Activated T-helper 1 cell treated with anti-CD3 and anti-CD28 coated beads, Interleukin-12 subunit alpha, Interleukin-12 subunit beta, Interleukin-2, Interleukin-4 antibody, amounts not matched to agents 30 ng/mL and 10 ng/mL and 1 ng/mL, durations not matched to agents 14 hours and 24 hours and 36 hours (primary cell): ENCODE measurements at places on chromosomes 13 and 19. TPM values are rescaled to one million over a fixed set of nuclear protein-coding genes. Genes with fewer than 3 reads are reported as not detected.
A peak's percentile ranks its signal among the peaks of the same experiment; 100 is the strongest.

GRCh38 chr13:34826432-34826831 is 115.6 kb upstream of the NBEA start:
- no peak for DNase-seq
- no peaks in the 10 kb centered on the region for H3K4me1 ChIP-seq
- no peaks in the 10 kb centered on the region for H3K36me3 ChIP-seq
- no peaks in the 10 kb centered on the region for H3K27me3 ChIP-seq

DNA sequence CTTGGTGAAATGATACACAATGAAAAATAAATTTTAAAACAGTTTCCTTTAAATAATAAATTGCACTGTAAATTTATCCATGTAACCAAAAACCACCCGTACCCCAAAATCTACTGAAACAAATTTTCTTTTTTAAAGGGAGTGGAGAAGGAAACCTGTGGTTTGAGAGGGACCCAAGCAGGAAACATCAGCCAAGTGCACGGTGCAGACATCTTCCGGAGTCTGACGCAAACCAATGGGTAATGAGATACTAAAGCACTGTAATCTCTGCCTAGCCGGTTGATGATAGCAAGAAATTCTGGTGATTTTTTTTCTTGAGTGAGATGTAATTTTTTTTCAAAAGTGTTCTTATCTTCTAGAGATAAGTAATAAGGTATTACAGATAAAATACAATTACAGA is 115.4 kb downstream of the ABCC4 start:
- DNase-seq: peak; percentile 48
- H3K4me3 ChIP-seq: peak overlapping the region; percentile 34
- peaks cover 5% of the 10 kb centered on the region for H3K36me3 ChIP-seq

- H3K27me3 ChIP-seq: peaks cover 41% of the 10 kb centered on the region
- H3K36me3 ChIP-seq: no peaks in the 10 kb centered on the region
- H3K27ac ChIP-seq: no peak overlapping the region
- no peak for DNase-seq
- no peaks in the 10 kb centered on the region for H3K4me1 ChIP-seq
Measured at GRCh38 chr19:33295621-33296487, 6.5 kb downstream of the CEBPA start.

DNA sequence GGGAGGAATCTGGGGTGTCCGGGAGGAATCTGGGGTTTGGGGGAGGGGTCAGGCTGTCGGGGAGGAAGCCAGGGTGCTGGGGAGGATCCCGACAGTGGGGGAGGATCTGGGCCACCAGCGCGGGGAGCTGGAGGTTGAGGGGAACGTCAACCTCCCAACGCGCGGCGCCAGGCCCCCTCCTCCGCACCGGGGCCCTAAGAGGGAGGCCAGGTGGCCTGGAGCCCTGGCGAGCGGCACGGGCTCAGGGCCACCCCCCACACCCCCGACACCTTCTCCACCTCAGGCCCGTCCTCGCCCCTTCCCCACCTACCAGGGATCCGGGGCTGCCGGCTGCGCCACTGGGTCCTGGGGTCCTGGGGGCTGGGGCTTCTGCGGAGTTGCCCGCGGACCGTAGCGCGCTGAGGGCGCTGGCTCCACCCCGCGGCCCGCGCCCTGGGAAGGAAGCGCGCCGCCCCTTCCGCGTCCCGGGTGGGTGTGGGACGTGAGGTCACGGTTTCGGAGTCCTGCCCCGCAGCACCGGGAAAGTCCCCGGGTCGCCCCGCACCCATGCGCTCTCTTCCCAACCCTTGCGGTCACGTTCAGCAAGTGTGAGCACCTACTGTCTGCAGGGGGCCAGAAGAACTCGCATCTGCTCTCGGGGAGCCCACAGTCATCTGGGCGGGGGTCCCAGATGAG is at the start of gene TICAM1:
Gene TICAM1 (minus strand): TSS at position 409 of the 675 bp plus-strand sequence. CDS start 13,335 bp downstream, outside the sequence.
- no peaks in the 10 kb centered on the region for H3K27me3 ChIP-seq
- peak within 1 kb of the TSS; percentile 94 for H3K27ac ChIP-seq

DNA sequence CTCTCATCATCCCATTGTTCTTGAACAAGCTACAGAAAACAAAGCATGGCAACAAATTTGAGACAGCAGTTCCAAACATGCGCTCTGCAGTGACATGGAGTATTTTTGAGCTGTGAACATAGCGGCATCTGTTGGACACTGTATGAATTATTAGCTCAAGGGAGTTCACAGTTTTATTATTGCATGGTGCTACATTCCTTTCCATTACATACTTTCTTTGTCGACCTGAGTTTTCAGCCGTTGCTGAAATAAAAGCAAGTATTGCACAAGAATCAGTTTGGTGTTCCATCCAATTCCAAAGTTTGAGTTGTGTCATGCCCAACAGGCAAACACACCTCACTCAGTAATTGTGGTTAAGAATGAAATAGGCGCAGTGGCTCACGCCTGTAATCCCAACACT is 30.1 kb upstream of the METTL21C start:
- H3K4me3 ChIP-seq: no peak overlapping the region
- peaks cover 2% of the 10 kb centered on the region for H3K36me3 ChIP-seq
- no peak for DNase-seq
- H3K4me1 ChIP-seq: peaks cover 13% of the 10 kb centered on the region
- no peak overlapping the region for H3K27ac ChIP-seq

GRCh38 chr13:75369981-75370380 is 112.0 kb downstream of the TBC1D4 start:
- H3K27ac ChIP-seq: no peak overlapping the region
- H3K27me3 ChIP-seq: no peaks in the 10 kb centered on the region
- H3K36me3 ChIP-seq: no peaks in the 10 kb centered on the region
- no peak overlapping the region for H3K4me3 ChIP-seq
- no peak for DNase-seq

DNA sequence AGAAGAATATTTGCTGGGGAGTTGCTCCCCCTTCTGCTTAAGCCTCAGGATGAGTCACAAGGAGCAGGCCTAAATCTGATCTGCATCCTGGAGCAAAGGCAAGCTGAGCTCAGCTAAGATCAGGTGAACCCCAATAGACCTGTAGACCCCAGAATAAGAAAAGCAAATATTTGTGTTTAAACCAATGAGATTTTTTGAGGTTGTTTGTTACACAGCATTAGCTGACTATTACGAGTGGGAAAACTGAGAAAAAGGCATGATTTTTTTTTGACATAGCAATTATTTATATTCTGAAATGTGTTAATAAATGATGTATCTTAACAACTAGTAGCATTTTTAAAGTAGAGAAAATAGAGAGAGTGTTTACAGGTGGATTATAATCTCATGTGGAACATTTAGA is 45.1 kb downstream of the ADGRE3 start:
- no peak overlapping the region for H3K27ac ChIP-seq
- DNase-seq: no peak
- peaks cover 1% of the 10 kb centered on the region for H3K36me3 ChIP-seq
- H3K27me3 ChIP-seq: peaks cover 2% of the 10 kb centered on the region
- H3K4me1 ChIP-seq: no peaks in the 10 kb centered on the region

- H3K27ac ChIP-seq: no peak overlapping the region
- H3K4me3 ChIP-seq: no peak overlapping the region
- no peak for DNase-seq
- no peaks in the 10 kb centered on the region for H3K27me3 ChIP-seq
Measured at GRCh38 chr13:49292742-49293486, 45.2 kb downstream of the CDADC1 start.

DNA sequence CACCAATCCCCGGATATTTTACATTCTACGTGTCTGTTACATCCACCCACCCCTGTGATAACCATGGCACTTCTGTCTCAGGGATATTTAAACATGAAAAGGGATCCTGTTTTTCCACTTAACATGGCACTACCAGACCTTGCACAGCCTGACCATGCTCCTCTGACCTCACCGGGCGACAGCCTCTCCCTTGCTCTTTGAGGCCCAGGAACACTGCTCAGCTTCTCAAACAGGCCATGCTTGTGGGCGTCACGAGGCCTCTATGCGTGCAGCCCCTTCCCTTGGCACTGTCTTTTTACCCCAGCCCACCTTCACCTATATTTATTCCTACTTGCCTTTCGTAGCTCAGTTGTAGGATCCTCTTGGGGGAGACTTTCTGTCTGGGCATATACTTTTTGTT is 385.6 kb downstream of the UQCRFS1 start:
- H3K4me3 ChIP-seq: no peak overlapping the region
- H3K27ac ChIP-seq: no peak overlapping the region
- peaks cover under 1% of the 10 kb centered on the region for H3K27me3 ChIP-seq
- H3K36me3 ChIP-seq: no peaks in the 10 kb centered on the region
- DNase-seq: no peak

DNA sequence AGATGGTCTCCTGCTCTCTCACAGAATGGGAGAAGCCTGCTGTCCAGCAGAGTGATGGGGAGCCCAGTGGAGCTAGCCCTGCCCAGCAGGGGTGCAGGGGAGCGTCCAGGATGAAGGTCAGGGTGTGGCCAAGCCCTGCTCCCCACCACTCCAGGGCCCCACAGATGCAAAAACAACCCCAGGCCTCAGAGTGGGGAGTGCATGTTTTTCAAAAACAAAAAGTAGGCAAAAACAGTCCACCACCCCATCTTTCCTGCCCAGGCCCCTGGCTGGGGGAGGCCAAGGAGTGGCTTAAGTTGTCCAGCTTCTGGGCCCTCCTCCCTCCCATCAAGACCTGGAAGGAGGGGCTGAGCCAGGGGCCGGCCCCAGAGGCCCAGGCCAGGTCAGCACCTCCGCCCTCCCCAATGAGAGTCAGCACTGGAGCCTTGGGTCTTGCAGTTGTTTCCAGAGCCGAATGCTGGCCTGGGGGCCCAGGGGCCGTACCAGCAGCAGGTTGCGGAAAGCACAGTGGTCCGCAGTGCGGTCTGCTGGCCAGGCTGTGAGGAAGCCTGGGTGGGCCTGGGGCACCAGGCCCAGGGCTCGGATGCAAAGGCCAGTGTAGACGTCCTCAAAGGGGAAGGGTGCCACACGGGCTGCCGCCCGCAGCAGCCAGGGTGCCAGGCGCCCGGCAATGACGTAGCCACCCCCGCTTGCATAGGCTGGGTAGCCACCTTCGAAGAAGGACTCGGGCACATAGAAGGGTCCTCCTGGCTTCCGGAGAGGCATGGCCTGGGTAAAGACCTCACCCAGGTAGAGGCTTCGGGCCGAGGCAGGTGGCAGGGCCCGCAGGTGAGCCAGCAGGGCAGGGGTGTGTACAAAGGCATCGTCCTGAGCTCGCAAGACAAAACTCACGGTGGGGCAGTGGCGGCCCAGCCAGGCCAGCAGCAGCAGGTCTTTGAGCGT is 1.7 kb downstream of the B3GNT8 start:
- peaks cover 11% of the 10 kb centered on the region for H3K4me1 ChIP-seq
- H3K27me3 ChIP-seq: no peaks in the 10 kb centered on the region
- no peak for DNase-seq
- peaks cover 17% of the 10 kb centered on the region for H3K36me3 ChIP-seq

DNA sequence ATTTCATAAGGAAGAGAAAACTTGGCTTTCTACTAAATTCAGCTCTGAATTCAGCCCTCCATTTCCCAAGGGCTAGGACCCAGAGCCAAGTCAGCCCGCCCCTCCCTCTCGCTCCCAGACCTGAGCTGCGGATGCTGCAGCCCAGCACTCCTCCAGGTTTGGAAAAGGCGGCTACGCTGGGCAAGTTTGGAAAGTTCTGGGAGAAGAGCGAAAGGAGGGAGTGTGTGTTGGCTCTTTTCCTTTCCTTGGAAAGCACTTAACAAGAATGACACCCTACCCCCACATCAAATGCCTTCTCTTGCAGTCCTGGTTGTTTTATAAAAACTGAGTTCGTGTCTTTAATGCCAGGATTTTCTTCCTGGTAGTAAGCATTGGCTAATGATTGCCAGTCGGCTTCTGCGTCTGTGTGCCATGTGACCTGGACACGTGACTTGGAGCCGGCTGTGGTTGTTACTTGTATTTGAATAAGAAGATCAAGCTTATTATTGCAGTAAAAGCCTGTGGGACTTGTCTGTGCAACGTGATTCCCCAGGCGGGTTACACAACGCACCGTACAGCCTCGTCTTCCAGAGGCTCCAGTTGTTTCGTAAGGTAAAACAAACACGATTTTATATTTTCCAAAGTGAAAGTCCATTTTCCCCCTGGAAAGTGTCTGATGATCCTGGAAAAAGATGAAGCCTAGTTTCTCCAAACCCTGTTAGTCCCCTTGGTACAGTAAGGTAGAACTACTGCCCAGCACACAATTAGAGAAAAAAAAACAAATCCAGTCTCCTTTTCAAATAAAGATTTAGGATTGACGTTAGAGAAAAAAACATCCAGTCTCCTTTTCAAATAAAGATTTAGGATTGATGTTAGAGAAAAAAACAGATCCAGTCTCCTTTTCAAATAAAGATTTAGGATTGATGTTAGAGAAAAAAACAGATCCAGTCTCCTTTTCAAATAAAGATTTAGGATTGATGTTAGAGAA is 26.8 kb upstream of the UBE2L5 start:
- peak overlapping the region; percentile 84 for H3K4me3 ChIP-seq
- no peaks in the 10 kb centered on the region for H3K36me3 ChIP-seq
- H3K27ac ChIP-seq: peak overlapping the region; percentile 95
- peak; percentile 52 for DNase-seq

- DNase-seq: no peak
- no peaks in the 10 kb centered on the region for H3K27me3 ChIP-seq
- peaks cover 22% of the 10 kb centered on the region for H3K36me3 ChIP-seq
- H3K4me1 ChIP-seq: no peaks in the 10 kb centered on the region
- H3K27ac ChIP-seq: no peak overlapping the region
Measured at GRCh38 chr19:55224038-55224665, 4.4 kb downstream of the TMEM86B start.

DNA sequence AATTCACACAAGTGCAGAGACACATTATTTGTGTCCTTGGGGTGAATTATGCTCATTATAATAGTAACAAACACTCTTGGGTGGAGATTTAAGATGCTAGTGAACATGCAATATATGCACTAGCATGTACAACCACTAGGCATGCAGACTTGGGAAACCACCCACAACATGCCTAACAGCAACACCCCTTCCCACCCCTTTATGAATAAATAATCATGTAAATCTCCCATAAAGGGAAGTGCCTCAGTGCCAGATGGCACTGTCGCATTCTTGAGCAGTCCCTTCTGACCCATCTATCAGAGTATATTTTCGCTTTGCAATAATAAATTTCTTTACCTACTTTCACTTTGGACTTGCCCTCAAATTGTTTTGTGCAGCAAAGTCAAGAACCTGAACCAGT is 1362.2 kb downstream of the OLFM4 start:
- no peaks in the 10 kb centered on the region for H3K27me3 ChIP-seq
- no peak for DNase-seq
- no peaks in the 10 kb centered on the region for H3K36me3 ChIP-seq
- H3K4me3 ChIP-seq: no peak overlapping the region

DNA sequence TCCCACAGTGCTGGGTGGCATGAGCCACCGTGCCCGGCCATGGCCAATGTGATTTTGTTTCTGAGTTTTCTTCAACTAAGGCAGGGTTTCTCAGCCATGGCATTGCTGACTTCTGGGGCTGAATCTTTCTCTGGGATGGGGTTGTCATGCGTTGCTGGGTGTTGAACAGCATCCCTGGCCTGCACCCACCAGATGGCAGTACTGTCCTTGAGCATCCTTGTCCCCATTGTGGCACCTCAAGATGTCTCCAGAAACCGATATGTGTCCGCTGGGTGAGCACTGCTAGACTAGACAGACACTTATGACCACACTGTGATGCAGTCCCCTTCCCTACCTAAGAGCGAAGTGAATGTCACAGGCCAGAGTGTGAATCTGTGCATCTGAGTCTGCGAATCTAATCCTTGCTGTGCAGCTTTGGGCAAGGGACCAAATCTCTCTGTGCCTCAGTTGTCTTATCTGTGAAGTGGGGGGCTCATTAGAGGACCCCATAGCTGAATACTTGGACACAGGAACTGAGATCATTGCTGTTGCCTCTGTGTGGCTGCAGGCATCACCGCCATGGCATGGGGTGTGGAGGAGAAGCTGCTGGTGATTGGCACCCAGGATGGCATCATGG is 50.3 kb upstream of the SIN3B start:
- DNase-seq: peak; percentile 7
- no peak overlapping the region for H3K27ac ChIP-seq
- H3K4me3 ChIP-seq: no peak overlapping the region

The CNN1 gene
- not detected in 2 replicates for total RNA-seq

The GIPR gene
- 4.3 and 6.1 TPM in 2 replicates for total RNA-seq

The LCP1 gene
- 758 and 774 TPM in 2 replicates for total RNA-seq

The CRX gene
- total RNA-seq: not detected in 2 replicates

The FCER2 gene
- not detected in 2 replicates for total RNA-seq
